T-helper 17 cell (primary cell): ENCODE measurements at places on chromosomes 12 and 14.

GRCh38 chr14:93657875-93658274 lies 130.4 kb downstream of the PRIMA1 start:
- DNase-seq = no peak

- DNase-seq = no peak
These were observed 370.3 kb downstream of the BCL11B start for GRCh38 chr14:98901511-98902205.

- DNase-seq = no peak
These were observed 31.5 kb downstream of the TMEM63C start for GRCh38 chr14:77212943-77213678.

DNA sequence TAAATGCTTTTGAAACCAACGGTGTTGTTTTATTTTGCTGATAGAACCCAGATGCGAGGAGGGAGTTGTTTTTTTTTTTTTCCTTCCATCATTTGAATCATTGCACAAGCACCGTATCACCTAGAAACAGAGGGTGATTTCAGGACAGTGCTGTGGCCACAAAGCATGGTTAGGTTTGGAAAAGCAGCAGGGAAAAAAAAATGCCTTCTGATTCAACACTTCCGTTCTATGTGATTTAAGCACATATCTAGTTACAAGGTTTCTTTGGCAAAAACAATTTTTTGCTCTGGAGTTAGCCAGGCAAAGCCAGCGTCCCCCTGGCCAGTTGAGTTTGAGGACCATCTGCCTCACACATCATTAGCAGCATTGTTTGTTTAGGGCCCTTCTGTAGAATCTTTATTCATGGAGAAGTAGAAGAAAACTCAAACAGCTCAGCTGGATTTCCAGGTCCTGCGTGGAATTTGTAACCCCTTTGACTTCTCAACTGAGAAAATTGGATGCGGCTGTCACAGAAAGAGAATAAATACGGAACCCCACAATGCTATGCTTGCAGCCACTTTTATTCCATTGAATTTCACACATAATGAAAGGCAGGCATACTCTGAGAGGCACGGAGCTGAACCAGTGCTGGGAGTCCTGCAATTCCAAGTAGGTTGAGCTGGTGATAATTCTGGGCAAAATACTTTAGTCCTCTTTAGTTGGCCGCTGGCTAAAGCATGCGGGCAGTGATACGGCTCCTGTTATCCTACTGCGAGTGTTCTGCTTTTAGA lies 17.0 kb upstream of the WNT5B start:
- no peak for DNase-seq

- DNase-seq = no peak
These were observed 405.0 kb upstream of the LRFN5 start for GRCh38 chr14:41201696-41202095.

DNA sequence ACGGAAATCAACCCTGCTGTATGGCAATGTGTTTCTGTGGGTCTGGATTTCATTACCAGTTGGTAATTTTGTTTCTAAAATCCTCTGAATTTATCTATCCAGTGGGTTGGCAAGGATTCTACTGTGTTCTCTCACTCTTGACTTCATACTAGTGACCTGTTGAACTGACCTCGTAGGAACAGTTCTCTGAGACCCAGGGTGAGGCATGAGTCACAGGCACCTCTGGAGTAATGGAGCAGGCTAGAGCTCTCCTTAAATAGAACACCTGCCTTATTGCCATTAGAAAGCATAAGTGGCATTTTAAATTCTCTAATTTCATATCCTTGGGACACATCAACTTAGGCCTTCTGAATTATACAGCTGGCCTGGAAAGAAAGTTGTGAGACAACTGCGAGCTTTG lies 258.3 kb upstream of the NAV3 start:
- no peak for DNase-seq

DNA sequence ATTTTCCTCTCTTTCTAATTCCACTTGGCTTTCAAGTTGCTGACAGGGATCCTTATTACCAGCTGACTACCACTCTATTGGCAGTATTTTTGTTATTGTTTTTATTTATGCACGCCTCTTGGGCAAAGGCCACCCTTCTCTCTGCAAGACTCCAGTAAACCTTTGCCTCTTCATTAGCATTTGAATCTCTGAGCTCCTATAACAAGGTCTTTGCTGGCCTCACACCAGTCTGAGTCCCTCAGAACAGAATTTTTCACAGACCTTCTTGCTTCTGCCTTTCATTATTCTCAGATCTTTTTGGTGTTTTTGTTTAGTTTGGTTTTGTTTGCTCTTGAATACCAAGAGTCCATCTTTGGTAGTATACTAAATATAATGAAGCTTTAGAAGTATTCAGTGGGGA lies 145.9 kb downstream of the PDZRN4 start:
- DNase-seq = no peak

DNA sequence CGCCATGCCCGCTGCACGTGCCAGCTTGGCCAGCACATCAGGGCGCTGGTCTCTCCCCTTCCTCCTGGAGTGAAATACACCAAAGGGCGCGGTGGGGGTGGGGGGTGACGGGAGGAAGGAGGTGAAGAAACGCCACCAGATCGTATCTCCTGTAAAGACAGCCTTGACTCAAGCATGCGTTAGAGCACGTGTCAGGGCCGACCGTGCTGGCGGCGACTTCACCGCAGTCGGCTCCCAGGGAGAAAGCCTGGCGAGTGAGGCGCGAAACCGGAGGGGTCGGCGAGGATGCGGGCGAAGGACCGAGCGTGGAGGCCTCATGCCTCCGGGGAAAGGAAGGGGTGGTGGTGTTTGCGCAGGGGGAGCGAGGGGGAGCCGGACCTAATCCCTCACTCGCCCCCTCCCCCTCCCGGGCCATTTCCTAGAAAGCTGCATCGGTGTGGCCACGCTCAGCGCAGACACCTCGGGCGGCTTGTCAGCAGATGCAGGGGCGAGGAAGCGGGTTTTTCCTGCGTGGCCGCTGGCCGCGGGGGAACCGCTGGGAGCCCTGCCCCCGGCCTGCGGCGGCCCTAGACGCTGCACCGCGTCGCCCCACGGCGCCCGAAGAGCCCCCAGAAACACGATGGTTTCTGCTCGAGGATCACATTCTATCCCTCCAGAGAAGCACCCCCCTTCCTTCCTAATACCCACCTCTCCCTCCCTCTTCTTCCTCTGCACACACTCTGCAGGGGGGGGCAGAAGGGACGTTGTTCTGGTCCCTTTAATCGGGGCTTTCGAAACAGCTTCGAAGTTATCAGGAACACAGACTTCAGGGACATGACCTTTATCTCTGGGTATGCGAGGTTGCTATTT lies 914 bp upstream of the CCND2 start:
- DNase-seq = peak; percentile 57

DNA sequence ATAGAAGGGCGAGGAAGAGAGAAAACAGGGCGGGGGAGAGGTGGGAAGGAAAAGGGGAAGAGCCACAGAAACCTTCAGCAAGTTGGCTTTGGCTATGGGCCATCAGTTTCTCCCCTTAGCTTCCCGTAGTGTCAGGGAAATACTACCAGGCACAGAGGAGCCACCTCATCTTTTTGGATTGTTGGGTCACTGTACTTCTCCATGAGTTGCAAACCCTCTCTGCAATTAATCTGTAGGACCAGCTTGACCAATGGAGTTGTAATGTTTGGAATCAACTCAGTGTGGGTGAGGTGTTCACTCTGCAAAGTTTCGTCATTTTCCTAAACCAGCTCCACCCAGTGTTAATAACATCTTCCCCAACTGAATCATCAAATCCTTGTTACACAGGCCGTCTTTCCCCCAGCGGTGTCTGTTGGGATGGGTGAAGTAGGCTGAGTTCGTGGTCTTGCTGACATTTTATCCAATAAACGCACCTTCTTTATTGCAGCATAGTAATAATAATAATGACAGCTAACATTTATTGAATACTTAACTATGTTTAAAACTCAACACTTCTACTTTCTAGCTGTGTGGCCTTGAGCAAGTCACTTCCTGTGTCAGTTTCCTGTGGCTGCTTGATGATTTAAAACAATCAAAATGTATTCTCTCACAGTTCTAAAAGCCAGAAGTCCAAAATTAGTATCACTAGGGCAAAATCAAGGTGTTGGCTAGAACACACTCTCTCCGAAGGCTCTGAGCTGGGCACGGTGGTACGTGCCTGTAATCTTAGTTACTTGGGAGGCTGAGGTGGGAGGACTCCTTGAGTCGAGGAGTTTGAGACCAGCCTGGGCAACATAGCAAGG lies 8.1 kb upstream of the GLTP start:
- no peak for DNase-seq

GRCh38 chr12:66594688-66595087 lies 84.2 kb downstream of the GRIP1 start:
- no peak for DNase-seq

GRCh38 chr14:89378119-89378518 lies 38.9 kb downstream of the FOXN3 start:
- DNase-seq = no peak

GRCh38 chr14:24838945-24839616 lies 205.1 kb upstream of the GZMB start:
- no peak for DNase-seq
